EL (cell line): ENCODE measurements at places on chromosomes 2 and 18.
A peak's percentile ranks its signal among the peaks of the same experiment; 100 is the strongest.

DNA sequence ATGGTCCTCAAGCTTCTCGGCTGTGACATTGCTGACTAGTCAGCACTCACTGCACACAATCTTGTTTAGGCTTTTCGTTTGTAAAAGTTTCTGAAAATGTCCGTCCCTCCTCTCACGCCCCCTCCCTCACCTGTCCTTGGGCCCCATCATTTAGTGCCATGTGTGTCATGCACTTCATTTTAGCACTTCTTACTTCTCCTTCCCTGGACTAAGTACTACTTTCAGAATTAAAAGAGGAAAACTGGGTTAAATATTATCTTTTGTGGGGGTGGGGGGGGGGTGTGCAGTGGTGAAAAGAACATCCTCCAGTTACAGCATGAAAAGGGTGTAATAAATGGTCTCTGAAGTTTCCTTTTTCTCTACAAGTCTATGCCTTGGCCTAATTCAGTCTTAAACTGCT lies 182.0 kb upstream of the SP5 start:
- DNase-seq = no peak

- DNase-seq = no peak
Observed at GRCh38 chr18:77130229-77131099, 2.1 kb downstream of the MBP start.

GRCh38 chr2:16129716-16130540 lies 189.6 kb downstream of the MYCN start:
- no peak for DNase-seq

- peak; percentile 65 for DNase-seq
Observed at GRCh38 chr18:62715759-62716615, 646 bp downstream of the PHLPP1 start.

- peak; percentile 32 for DNase-seq
Observed at GRCh38 chr2:96116424-96116878, at the start of gene ADRA2B. Gene ADRA2B, minus strand, starts transcription at chr2:96116571. Its CDS starts 422 bp downstream, at chr2:96116149.

- DNase-seq = no peak
Observed at GRCh38 chr2:41827354-41827971, 220.4 kb upstream of the PKDCC start.

GRCh38 chr2:82120115-82120514 lies 1815.6 kb upstream of the LRRTM1 start:
- no peak for DNase-seq

GRCh38 chr2:17911491-17912260 lies 33.2 kb downstream of the KCNS3 start:
- DNase-seq = no peak

DNA sequence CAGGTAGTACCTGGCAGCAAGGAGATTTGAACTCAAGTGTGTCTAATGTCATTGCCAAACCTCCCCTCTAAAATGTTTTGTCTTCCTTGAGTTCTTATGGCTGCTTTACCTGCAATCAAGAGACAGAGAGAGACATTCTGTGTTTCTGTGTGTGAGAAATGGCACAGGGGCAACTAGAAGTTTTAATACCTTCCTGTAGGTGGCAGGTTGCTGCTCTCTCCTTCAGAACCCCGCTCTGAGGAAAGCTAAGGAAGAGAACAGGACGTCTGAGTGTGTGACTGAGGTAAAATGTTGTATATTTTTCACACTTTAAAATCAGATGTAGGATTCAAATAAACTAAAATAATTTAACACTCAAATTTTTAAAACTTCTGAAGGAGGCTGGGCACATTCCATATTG lies 19.2 kb downstream of the DTNA start:
- peak; percentile 40 for DNase-seq

- peak; percentile 20 for DNase-seq
Observed at GRCh38 chr2:9207641-9208311, 1.2 kb downstream of the ASAP2 start.

DNA sequence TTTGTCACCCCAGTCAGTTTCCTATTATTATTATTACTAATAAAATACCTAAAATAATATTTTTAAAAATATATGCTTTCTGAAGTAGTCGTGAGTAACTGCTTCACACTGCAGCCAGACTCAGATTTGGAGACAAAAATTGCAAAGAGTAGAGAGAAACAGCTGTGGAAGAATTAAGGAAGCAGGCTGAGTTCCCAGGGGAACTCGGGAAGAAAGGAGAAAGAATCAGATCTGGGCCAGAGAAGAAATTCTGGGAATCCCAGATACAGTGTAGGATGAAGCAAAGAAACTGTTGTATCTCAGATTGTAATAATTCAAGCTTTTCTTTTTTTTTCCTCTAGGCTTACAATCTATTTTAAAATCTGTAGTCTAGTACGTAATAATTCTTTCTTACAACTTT lies 182.3 kb downstream of the FTCDNL1 start:
- no peak for DNase-seq

DNA sequence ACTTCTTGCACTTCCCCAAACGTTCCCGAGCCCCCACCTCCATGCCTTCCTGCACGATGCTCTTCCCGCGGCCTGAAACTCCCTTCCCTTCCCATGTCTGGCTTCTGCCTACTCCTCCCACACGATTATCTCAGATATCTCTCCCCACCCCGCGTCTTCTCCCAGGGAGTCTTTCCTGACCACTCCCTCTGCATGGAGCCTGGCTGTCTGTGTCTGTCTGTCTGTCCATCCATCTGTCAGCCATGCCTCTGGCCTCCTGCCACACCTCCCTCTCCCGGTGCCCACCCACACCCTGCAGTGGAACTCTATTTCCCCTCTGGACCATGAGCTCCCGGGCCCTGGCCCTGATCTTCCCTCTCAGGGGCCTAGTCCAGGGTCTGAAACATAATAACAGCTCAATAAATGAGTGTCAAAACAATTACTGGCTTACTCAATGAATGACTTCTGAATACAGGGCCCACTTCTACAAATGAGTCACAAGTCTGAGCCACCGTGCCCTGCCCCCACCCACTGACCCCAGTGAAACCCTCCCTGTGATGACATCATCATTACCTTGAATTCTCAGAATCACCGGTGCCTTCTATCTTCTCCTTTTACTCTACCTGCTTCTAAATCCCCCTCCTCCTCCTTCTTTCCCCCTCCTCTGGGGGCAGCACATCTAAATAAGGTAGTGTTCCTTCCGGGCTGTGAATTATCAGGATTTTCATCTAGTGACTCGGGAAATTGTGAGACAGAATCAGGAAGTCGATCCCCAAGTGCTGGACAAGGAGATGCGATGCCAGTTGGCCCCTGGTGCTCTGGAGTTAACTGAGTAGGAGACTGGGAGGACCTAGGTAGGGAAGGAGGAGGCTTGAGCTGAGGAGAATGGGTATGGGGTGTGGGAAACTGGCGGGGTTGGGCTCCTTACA lies 46.1 kb upstream of the PLB1 start:
- DNase-seq = peak; percentile 57

DNA sequence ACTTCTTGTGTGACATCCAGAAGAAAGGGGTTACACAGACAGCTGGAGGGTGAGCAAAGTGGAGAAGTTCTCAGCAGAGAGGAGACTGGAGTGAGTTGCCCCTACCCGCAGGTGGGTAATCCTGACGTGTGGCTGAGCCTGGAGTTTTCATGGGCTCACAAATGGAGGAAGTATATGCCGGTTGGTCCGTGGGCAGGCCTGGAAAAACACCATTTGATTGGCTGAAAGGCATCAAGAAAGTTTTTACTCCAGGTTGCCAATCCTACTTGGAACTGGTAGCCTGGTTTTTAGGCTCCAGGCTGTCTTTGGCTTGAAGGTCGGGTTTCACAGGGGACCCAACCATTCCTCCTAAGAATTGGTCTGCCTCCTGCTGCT lies 1177.4 kb upstream of the LRRTM1 start:
- DNase-seq = no peak

- DNase-seq = no peak
Observed at GRCh38 chr2:112639936-112640335, 5.8 kb upstream of the SLC20A1 start.

DNA sequence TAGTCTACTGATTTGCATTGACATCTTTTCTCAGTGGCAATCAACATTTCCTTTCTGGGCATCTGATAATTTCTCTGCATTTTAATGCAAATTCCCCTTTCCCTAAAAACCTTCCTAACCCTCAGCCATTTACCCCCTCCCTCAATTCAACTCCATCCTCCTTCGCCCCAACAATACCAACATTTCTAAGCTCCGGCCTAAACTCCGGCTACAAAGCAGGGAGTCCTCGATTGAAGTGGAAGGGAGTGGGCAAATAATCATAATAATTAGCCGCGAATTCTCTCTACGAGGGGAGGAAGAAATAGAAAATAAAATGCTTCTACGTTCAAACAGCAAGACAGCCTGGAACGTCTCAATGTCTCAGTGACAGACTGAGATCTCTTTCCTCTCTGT lies 4.6 kb downstream of the BCL11A start:
- no peak for DNase-seq

DNA sequence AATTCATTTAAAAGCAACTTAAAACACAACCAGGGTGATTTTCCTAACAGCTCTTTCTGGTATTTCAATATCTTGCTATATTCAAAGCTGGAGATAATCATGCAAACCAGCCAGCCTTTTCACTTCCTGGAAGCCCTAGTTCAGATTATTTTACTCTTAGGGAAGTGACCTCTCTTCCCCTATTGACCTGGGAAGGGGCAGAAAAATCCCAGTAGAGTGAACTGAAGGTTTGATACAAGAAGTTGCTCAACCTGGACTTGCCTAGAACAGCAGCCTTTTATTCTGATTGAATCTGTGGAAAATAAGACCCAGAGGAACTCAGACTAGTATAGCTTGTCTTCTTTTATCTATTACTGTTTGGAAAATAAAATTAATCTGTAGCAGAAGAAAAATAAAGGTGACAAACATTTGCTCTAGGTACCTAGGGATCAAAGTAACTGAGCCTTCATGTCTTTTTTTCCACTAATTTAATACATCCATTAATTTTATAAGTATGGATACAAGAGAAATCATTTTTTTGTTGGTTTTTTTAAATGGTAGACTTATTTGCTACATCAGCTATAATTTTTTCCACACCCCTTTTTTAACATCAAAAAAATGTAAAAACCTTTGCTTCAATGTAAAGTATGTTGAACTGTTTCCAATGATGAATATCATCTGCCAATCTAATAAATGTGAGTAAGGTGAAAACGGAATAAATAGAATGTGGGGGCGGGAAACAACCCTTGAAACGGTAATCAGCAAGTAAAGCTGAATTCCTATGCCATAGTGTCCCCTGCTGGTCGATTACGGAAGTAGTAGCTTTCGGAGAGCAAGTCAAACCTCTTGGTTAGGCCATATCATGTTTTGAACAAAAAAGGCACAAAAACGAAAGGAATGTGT lies 629.9 kb downstream of the NRXN1 start:
- DNase-seq = peak; percentile 11

DNA sequence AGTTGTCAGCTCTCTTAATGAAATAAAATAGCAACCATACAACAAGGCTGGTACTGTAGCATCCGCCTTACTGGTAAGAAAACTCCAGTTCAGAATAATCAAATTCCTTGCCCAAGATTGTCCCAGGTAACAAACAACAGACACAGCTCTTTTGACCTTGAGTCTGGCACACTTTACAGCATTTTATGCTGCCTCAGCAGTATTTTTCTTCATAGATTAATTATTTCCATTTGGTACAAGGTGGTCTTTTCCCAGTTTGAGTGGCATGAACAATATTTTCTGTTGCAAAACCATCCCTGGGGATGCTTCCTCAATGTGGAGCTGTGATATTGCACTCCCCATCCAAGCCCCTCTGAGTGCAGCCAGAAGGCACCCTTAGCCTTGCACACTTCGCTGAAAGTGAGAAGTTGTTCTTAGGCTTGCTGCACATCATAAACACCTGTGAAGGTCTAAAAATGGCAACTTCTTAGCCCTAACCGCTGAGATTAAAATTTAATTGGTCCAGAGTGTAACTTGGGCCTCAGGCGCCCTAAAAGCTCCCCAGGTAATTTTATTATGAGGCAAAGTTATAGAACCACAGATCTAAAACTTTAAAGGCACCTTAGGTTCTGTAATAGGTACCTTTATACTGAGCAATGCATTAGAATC lies 523.3 kb downstream of the CMPK2 start:
- no peak for DNase-seq

GRCh38 chr2:234463626-234464290 lies 33.1 kb downstream of the ARL4C start:
- no peak for DNase-seq

- DNase-seq = peak; percentile 80
Observed at GRCh38 chr2:71889759-71890684, 257.6 kb downstream of the CYP26B1 start.

DNA sequence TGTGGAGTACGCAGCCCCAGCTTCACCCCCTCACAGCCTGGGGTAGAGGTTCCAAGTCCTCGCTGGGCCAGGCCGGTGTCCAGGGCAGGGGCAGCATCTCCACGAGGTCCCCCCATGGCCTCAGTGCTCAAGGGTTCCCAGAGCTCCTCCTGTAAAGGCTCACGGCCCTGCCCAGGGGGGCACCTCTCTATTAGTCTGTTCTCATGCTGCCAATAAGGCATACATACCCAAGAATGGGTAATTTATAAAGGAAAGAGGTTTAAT lies 38.8 kb downstream of the TDRD15 start:
- DNase-seq = no peak

- DNase-seq = no peak
Observed at GRCh38 chr2:16625201-16625729, 40.4 kb downstream of the CYRIA start.

- no peak for DNase-seq
Observed at GRCh38 chr2:202771336-202771735, 100.2 kb downstream of the ICA1L start.

- DNase-seq = no peak
Observed at GRCh38 chr2:85763831-85764230, 10.0 kb downstream of the ATOH8 start.

- DNase-seq = no peak
Observed at GRCh38 chr18:4293337-4293736, 161.8 kb downstream of the DLGAP1 start.

DNA sequence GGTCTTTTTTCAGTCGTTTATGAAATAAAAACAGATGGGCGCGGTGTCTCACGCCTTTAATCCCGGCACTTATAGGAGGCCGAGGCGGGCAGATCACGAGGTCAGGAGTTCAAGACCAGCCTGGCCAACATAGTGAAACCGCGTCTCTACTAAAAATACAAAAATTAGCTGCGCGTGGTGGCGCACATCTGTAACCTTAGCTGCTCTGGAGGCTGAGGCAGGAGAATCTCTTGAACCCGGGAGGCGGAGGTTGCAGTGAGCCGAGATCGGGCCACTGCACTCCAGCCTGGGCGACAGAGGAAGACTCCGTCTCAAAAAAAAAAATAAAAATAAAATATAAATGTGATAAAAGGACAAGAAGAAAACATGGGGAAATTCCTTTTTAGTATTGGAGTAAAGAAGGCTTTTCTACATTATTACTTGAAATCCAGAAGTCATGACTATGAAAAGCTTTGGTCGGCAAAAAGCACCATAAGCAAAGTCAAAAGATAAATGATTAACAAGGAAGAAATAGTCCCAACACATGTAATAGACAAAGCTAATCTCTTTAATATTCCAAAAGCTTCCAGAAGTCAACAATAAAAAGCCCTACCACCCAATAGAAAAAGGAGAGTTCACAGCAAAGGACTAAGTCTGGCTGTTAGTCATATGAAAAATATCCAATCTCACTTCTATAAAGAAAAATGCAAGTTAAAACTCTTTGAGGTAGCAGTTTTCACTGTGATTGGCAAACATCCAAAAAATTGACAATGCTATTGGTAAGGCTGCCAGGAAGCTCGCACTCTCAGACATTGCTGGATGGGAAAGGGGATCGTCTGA lies 1.4 kb upstream of the FAM168B start:
- DNase-seq = no peak

- no peak for DNase-seq
Observed at GRCh38 chr2:78293768-78294167, 731.7 kb upstream of the REG3G start.

GRCh38 chr18:49031511-49032188 lies 80.9 kb upstream of the SMAD7 start:
- DNase-seq = no peak
